ENCODE measurements at places on chromosomes 6 and 20.

DNA sequence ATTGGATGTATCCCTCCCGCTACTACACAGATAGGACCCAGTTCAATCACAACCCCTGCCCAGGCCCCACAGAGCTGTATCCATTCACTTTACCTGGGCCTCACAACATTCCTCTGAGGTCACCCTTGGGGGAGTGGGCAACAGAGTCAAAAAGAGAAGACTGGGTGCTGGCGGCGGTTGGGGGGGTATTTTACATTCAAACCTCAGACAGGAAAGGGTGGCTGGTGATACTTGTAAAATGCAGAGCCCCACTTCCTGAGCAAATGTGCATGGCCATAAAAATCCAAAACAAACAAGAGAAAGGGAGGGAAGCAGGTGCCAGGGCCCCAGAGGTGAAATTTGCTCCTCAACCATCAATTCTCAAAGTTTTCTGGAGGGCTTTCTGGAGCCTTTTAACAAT is 3.5 kb downstream of the LRFN2 start:
- DNase-seq: no peak

- DNase-seq: no peak
Measured at GRCh38 chr6:12892151-12892550, 175.6 kb downstream of the PHACTR1 start.

DNA sequence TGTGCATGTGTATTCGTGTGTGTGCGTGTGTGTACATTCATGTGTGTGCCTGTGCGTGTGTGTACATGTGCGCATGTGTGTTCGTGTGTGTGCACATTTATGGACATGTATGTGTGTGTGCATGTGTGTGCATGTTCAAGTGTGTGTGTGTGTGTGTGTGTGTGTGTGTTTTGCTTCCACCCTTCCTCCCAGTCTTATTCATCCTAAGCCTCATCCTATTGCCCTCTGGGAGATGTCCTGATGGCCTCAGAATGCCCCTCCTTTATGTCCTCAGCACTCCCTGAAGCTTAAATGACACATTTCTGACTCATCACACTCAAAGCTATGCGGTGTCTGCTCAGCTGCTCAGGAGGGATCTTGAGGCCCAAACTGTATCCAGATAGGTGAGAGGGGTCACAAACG is 76.6 kb upstream of the CCDC167 start:
- no peak for DNase-seq

- DNase-seq: no peak
Measured at GRCh38 chr6:89479897-89480296, 46.9 kb downstream of the ANKRD6 start.

GRCh38 chr6:124530926-124531325 is 431.3 kb upstream of the RNF217 start:
- DNase-seq: no peak

GRCh38 chr6:31659649-31660380 is 763 bp downstream of the C6orf47 start:
- DNase-seq: no peak

- DNase-seq: no peak
Measured at GRCh38 chr6:44073612-44074438, 53.4 kb downstream of the MRPL14 start.

DNA sequence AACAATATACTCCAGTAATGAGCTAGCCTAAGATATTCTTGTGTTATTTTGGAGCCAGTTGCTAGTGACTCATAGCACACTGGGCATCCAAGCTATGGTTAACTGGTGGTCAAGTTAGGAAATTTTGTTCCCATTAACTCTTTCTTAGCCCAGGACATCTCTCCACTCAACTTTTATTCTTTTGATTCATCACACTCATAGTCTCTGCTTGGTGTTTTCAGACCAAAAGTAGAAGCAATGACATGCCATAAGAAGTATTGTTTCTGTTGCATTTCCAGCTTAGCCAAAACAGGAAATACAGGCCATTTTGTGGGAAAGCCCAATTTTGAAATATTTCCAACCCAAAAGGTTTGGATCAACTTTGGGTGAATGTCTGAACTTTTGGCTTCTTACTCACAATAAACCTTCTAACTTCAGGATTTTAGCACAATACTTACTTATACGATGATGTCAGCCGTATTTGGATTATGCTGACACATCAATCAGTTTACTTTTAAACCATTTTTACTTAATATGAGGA is 31.6 kb upstream of the CCN2 start:
- DNase-seq: no peak

DNA sequence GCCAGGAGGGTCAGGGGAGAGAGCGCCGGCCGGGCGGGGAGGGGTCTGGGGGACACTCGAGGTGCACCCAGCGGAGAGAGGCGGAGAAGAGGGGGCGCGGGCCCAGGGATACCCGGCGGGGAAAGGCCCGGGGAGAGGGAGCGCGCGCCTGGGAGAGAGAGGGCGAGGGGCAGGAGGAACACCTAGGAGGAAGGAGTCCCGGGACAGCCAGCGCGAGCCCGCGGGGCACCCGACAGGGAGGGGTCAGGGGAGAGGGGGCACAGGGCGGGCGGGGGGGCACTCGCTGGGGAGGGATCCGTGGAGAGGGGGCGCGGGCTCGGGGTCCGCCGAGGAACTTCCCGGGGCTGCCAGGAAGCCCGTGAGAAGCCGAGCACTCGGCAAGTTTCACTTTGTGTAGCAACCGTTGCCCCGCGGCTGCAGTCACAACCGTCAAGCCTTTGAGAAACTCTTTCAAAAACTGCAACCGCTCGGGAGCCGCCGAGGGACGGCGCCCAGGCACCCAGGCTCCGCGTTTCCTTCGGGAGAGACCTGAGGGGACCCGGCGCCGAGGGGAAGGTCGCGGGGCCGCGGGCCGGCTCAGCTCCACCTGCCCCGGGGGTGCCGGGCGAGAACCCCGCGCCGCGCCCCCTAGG is 471 bp downstream of the EZR start:
- DNase-seq: no peak

GRCh38 chr6:134848076-134848475 is 101.8 kb downstream of the ALDH8A1 start:
- DNase-seq: no peak

GRCh38 chr6:25405442-25405841 is 126.3 kb downstream of the CARMIL1 start:
- no peak for DNase-seq

DNA sequence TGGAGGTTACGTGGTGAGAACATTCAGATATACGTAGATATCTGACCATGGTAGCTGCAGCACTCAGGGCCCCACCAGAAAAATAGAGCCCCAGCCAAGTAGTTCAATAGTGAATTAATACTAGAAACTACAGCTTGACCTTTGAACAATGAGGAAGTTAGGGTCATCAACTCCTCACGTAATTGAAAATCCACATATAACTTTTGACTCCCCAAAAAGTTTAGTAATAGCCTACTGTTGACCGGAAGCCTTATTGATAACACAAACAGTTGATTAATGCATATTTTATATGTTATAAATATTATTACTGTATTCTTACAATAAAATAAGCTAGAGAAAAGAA is 117.9 kb downstream of the SNX5 start:
- no peak for DNase-seq

DNA sequence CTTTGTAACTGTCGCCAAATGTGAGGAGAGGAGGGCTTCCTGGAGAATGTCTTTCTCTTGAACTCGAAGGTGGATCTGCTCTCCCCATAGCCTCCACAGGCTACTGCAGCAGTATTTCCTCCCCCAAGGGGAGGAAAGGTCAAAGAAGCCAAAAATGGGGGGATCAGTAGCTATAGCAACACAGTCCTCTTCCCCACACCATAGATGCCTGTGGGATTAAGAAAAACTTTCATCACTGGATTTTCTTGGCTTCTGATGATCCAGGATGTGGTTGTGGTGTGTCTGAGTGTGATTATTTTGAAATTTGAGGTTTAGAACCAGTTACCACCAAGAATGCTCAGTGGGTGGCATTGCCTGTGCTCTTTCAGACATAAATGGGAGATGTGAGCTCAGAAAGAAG is 140.1 kb upstream of the SPACA1 start:
- no peak for DNase-seq

GRCh38 chr6:104754788-104755409 is 104.8 kb downstream of the HACE1 start:
- DNase-seq: no peak

DNA sequence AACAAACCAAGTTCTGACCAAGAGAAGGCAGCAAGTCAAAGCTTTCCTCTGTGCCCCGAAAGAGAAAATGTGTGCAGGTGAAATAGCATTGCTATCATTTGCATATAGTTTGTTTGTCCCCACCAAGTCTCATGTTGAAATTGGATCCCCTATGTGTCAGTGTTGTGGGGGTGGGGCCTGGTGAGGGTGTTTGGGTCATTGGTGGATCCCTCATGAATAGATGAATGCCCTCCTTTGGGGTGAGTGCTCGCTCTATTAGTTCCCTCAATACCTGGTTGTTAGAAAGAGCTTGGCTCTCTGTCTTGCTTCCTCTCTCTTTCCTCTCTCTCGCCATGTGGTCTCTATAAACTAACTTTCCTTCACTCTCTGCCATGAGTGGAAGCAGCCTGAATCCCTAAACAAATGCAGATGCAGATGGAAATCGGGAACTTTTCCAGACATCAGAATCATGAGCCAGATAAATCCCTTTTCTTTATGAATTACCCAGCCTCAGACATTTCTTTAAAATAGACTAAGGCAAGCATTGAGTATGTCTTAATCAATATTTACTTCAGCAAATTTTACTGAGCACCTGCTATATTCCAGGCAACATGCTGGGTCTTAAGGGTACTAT is 43.8 kb upstream of the SYNDIG1 start:
- no peak for DNase-seq

DNA sequence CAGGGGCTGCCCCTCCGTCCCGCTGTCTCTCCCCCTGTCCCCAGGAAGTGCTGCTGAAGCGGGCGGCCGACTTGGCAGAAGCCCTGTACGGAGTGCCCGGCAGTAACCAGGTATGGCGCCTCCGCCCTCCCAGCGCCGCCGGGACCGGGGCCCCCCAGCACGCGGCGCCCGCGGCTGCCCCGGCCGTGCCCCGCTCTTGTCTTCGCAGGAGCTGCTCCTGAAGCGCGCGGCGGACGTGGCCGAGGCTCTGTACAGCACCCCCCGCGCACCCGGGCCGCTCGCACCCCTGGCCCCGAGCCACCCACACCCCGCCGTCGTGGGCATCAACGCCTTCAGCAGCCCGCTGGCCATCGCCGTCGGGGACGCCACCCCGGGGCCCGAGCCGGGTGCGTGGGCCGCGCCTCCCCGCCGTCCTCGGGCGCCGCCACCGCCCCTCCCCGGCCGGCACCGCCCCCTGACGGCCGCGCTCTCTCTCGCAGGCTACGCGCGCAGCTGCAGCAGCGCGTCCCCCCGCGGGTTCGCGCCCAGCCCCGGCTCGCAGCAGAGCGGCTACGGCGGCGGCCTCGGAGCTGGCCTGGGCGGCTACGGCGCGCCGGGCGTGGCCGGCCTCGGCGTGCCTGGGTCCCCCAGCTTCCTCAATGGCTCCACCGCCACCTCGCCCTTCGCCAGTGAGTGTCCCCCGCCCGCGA is 48.4 kb downstream of the CPXM1 start:
- DNase-seq: no peak

- no peak for DNase-seq
Measured at GRCh38 chr6:82568290-82568993, 204.8 kb downstream of the TPBG start.

DNA sequence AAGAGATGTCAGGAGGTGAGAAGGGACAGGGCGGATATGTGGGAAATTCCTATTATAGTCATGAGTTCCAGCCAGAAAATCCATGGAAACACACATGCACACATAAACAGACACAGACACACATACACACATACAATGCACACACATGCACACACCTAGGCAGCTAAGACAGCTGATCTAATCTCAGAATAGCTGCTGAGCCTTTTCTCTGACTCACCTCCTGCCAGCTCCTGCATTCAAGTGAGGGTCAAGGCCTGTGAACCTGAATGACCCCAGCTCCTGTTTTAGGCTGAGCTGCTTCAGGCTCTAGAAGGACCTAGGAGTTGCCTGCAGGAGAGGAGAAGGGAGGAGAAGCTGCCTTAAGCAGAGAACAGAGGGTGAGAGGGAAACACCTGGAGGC is 21.6 kb upstream of the RAET1L start:
- no peak for DNase-seq
